ENCODE measurements at places on chromosomes 5 and 9.

- no peak for DNase-seq
Measured at GRCh38 chr5:179317411-179318220, 27.6 kb downstream of the ADAMTS2 start.

GRCh38 chr5:173302546-173303155 lies 25.6 kb downstream of the STC2 start:
- peak; percentile 53 for DNase-seq

GRCh38 chr5:1963358-1963757 lies 80.6 kb upstream of the IRX4 start:
- no peak for DNase-seq

- peak; percentile 28 for DNase-seq
Measured at GRCh38 chr9:69476797-69477196, 151.8 kb downstream of the ENTREP1 start.

GRCh38 chr5:96324708-96325107 lies 108.3 kb downstream of the PCSK1 start:
- no peak for DNase-seq

- peak; percentile 79 for DNase-seq
Measured at GRCh38 chr5:141208478-141208877, at the start of gene PCDHB12. TSS of gene PCDHB12 (plus strand) at chr5:141208719. CDS start at chr5:141208908, 189 bp downstream.

DNA sequence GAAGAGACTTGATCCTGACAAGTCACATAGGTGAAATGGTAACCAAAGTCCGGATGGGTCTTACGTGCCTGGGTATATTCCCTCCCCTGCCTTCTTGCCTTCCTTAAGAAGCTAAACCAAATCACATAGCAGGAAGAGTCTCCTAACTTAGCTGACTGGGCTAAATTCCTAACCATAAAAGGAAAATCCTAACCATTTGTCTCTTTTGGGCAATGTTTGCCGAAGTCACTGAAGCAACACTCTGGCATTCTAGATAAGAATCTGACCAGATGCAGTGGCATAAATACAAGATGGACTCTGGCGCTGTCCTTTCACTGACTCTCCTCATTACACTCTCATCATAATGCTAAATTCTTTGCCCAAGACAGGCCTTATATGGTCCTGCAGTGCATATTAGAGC lies 625.5 kb upstream of the RORB start:
- DNase-seq = no peak

- no peak for DNase-seq
Measured at GRCh38 chr5:130350131-130350530, 445.9 kb downstream of the CHSY3 start.

Measured in NCI-H748 treated with DMSO at 0.1 percent for 48 hours (cell line).